HT-29 (cell line): ENCODE measurements at places on chromosomes 11 and 22. TPM values are rescaled to one million over a fixed set of nuclear protein-coding genes. Genes with fewer than 3 reads are reported as not detected.
A peak's percentile ranks its signal among the peaks of the same experiment; 100 is the strongest.

The ADM2 gene
- 2.2 and 4.2 TPM in 2 replicates for total RNA-seq

GRCh38 chr11:68868221-68868835, 26.6 kb upstream of the CPT1A start:
- no peak for DNase-seq

DNA sequence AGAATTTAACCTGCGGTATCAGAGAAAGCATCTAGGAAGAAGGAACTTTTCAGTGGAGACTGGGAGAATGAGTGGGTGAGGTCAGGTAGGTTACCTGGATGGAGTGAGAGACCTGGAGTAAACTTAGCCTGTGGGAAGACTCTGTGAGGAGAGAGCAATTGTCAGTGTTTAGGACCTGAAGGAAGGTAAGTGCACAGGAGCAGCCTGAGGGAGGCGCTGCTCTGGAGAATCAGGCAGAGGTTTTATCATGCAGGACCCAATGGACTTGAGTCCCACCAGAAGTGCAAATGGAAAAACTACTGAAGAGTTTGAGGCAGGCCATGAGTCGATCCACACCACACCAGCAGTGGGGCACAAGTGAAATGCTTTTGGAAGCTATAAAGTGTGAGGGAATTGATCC, 10.6 kb upstream of the IFTAP start:
- no peak for DNase-seq

DNA sequence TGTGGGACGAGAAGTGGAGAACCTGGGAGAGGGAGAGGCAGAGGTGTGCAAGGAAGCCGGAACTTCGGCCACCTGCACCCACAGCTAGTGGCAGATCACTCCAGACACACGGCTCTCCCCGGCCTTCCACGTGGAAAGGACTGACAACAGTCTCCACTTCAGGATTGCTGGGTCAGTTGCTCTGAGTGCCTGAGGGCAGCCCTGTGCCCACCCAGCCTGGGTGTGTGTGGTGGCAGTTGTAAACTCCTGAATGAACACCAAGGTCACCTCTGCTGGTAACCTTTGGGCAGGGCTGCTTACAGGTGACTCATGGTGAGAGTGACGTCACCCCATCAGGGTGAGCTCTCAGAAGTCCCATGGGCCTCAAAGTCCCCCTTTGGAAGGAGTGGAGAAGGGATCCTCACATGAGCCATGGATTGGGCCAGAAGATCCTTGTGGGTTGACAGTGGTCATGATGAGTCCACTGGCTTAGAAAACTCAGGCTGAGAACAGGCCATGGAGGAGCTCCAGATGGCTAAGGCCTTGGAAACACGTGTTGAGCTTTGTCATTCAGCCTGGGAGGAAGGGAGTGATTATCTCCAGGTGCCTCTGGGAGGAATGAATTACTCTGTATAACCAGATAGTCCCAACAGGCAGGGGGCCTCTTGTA, 71.3 kb downstream of the BCR start:
- no peak for DNase-seq

DNA sequence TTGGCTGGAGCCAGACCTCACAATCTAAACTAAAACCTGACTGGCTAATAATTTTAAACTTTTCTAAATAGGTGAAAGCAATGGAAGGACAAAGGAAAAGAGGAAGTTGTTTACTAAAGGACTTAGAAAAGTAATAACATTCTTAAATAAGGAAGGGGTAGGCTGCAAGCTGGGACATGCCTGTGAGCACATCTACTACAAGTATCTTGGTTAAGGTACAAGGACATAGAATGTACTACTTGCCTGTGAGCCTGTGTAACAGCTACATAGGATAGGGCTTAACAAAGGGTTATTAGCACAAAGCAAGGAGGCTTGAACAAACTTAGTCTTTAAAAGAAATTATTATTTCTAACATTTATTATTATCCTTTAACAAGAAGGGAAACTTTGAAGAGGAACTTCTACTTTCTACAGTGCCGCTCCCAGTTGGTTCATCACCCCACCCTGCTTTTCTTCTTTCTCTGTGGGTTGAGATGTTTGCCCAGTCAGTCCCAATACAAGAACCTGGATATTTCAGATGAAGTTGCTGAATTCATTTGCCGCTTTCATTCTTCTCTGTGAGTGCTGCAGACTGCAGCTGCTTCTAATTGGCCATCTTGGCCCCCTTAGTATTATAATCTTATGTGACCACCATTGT, 87.5 kb downstream of the PRMT3 start:
- DNase-seq = no peak

- DNase-seq = no peak
Observed at GRCh38 chr22:37417677-37418348, 9.5 kb downstream of the ELFN2 start.

GRCh38 chr11:8266246-8267241, 2.9 kb upstream of the LMO1 start:
- no peak for DNase-seq

DNA sequence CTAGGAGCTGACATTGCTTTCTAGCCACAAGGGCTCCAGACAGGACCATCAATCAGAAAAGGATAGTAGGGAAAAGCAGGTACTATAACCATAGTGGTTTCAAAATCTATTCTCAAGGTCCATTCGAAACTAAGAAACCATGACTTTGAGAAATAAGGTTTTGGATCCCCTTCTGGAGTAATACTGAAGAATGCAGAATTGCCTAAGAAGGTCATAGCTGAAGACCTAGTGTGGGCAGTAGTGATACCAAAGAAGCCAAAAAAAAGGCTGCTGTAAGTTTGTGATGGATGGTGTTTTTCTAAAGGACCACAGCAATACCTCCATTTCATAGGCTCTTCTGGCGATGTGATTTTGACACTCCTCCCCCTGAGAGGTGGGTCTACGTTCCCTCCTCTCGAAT, 163.1 kb downstream of the MAML2 start:
- no peak for DNase-seq

The OR10W1 gene
- not detected in 2 replicates for total RNA-seq

The GLYAT gene
- total RNA-seq = not detected in 2 replicates

- DNase-seq = peak; percentile 95
Observed at GRCh38 chr11:66386171-66387069, 14.9 kb upstream of the SLC29A2 start.

- DNase-seq = no peak
Observed at GRCh38 chr11:102192349-102193066, 82.3 kb downstream of the YAP1 start.

GRCh38 chr11:102399189-102399588, 52.2 kb downstream of the BIRC2 start:
- no peak for DNase-seq

DNA sequence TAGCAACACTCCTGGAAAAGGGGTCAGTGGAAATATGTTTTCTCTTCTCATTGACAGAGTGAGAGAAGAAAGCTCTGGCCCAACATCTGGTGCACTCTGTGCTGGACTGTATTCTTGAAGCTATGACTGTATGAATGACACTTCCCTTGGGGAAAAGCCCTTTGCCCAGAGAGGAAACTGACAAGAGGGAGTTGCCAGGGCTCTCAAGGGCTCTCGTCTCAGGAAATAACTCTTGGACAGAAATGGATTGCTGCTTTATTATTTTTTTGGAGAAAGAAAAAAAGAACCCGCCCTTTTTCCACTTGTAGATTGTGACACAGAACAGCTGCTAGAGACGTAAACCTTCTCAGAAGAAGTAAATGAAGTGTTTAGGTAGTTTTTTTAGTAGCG, 11.4 kb downstream of the ETS1 start:
- DNase-seq = no peak

GRCh38 chr11:95283146-95283545, 52.1 kb upstream of the SESN3 start:
- DNase-seq = no peak

DNA sequence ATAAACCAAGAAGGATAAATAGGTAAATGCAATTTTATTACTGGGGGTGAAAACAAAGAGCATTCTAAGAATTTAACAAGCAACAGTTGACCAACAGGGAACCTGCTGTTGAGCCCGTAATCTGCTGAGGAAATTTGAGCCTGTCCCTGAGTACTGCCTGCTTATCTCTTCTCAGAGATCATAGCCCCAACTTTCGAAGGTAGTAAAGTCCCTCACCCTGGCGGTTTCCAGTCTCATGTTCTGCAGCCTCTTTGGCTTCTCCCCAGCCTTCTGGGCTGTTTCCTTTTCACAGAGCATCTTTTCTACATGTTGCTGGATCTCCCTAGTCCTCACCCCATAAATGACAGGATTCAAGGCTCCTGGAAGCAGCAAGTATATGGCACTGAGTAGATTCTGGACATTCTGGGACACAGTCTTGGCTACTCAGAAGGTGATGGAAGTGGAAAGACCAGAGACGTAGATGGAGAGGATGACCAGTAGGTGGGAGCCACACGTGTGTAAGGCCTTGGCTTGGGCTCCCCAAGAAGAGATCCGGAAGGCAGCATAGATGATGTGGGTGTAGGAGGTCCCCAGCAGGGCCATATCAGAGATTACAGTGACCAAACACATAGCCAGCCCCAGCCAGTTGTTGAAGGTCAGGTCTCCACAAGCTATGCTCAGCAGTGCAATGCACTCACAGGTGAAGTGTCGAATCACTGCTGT, 51.6 kb downstream of the RRM1 start:
- DNase-seq = no peak

DNA sequence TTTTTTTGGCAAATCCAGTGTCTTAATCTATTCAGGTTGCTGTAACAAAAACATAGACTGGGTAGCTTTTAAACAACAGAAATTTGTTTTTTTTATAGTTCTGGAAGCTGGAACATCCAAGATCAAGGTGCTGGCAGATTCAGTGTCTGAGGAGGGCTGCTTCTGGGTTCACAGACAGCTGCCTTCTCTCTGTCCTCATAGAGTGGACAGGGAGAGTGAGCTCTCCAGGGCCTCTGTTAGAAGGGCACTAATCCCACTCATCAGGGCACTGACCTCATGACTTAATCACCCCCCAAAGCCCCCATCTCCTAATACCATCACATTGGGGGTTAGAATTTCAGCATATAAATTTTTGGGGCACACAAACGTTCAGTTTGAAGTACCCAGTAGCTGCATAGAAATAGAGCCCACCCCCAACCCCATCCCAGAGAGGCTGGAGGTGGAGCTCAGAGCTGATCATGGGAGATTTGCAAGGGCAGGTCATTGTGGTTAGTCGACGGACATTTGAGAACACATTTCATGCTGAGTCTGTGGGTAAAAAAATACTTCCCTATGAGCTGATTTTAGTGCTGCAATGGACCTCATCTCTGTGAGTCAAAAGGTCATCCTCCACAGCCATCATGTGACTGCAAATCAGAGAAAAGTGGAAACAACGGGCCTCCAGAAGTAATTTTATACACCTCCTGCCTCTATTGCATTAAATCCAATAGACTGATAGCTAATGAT, 203.1 kb upstream of the CADM1 start:
- DNase-seq = no peak

DNA sequence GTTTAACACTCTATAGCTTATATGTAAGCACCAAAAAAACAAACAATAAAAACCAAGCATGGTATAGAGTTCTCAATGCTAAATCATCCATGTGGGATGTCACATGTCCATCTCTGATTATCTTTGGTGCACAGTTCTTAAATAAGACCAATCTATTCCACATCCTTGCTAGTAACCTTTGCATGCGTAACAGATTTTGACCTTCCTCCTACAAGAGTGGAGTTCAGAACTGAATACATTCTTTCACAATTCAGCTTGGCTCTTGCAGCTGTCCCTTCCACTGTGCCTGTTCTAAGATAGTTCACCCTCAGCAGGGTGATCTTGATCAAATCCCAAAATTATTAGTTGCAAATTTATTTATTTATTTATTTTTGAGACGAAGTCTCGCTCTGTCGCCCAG, 21.1 kb downstream of the PRR14L start:
- DNase-seq = no peak

The LZTR1 gene
- 27.5 and 35.1 TPM in 2 replicates for total RNA-seq

The TEX12 gene
- total RNA-seq = not detected in 2 replicates

DNA sequence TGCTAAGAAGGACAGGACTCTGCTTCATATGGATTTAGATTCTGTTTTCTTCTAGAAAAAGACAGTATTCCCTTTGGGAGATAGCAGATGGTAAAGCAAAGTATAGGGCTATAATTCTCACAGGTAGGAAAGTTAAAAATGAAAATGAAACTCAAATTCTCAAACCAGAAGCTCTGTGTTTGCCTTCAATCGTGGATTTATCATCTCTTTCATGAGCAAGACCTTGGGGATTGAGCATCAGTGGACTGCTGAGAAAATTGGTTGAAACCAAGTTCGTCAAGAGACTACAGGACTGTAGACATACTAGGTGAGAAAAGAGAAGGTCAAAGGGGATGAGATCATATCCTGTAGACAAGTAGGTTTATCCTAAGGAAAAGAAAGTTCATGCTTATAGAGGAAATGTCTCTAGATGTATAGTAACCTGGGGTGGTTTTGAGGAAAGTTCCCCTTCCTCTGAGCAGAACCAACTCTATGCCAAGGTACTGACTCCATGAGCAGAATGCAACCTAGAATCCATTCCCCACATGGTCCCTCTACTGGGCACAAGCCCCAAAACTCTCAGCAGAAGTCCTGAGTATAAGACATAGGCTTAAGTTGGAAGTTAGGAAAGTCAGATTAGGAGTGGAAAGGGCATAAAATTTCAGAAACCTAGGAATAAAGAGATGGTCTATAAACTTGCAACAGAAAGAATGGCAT, 46.5 kb downstream of the SLC5A12 start:
- no peak for DNase-seq

GRCh38 chr22:20918663-20919218, 1.5 kb downstream of the CRKL start:
- DNase-seq = peak; percentile 21

DNA sequence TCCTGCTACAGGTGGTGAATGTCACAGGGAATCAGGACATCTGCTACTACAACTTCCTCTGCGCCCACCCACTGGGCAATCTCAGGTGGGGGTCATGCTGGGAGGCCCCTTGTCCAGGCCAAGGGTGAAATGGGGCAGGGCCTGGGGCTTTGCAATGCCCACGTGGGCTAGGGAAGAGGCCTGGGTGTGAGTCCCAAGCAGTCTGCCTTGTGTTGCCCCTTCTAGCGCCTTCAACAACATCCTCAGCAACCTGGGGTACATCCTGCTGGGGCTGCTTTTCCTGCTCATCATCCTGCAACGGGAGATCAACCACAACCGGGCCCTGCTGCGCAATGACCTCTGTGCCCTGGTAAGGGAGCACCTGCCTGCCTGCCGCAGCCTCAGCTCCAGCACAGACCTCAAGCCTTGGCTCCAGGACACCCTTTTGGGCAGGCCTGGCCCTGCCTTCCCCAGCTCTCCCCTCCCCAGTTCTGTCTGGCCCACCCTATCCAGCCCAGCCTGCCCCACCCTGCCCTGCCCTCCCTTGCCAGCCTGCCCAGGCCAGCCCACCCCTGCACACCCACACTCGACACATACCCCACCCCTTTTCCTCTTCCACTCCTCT, 9.1 kb upstream of the TAGLN start:
- no peak for DNase-seq

The KRTAP5-1 gene
- not detected in 2 replicates for total RNA-seq

DNA sequence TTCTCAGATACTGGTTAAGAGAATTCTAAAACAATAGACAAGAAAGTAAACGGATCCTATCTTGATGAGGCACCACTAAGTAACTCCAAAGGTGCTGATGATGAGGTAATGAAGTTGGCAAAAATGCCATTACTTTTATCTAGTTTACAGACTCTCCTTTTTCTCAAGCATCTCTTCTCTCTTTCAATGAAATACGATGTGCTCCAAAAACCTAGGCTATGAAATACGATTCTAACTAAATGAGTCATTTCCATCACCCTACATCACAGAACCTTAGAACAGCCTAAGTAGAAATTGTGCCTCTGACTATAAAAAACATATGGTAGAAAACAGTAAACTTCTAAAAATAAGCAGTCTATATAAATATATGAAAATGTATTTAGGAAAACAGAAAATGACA, 58.9 kb upstream of the ARHGAP32 start:
- DNase-seq = no peak

- no peak for DNase-seq
Observed at GRCh38 chr22:17097701-17098100, 12.9 kb downstream of the IL17RA start.
